ENCODE measurements at places on chromosomes 13 and 19.
A peak's percentile ranks its signal among the peaks of the same experiment; 100 is the strongest.

DNA sequence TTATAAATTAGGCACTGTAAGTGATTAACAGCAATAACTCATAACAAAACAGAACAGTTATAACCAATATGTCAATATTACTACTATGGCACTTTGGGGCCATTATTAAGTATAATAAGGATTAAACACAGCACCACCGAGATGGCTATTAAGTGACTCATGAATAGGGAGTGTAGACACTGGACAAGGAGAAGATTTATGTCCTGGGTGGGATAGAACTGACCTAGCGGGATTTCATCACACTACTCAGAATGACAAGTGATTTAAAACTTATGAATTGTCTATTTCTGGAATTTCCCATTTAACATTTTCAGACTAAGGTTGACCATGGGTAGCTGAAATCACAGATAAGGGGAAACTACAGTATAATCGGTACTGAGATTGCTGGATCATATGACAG lies 79.0 kb upstream of the SLC7A1 start:
- DNase-seq = no peak

- no peak for DNase-seq
Measured at GRCh38 chr19:18742838-18743783, 48.0 kb downstream of the COMP start.

DNA sequence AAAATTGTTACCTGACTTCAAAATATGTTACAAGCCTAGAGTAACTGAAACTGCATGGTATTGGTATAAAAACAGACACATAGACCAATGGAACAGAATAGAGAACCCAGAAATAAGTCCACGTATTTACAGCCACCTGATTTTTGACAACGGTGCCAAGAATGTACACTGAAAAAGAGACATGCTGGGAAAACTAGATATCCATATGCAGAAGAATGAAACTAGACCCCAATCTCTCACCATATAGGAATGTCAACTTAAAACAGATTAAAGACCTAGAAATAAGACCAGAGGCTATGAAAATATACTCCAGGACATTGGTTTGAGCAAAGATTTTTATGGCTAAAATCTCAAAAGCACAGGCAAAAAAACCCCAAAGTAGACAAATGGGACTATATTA lies 76.5 kb downstream of the LATS2 start:
- DNase-seq = no peak

- peak; percentile 96 for DNase-seq
Measured at GRCh38 chr19:11346104-11346940, at the start of the genes CCDC159 and TMEM205. CCDC159 (plus strand) TSS chr19:11346519; CDS start chr19:11346607, 88 bp downstream. TMEM205 (minus strand) TSS chr19:11346268; CDS start chr19:11345619, 649 bp downstream.

- DNase-seq = no peak
Measured at GRCh38 chr13:35992964-35993363, 138.2 kb downstream of the DCLK1 start.

DNA sequence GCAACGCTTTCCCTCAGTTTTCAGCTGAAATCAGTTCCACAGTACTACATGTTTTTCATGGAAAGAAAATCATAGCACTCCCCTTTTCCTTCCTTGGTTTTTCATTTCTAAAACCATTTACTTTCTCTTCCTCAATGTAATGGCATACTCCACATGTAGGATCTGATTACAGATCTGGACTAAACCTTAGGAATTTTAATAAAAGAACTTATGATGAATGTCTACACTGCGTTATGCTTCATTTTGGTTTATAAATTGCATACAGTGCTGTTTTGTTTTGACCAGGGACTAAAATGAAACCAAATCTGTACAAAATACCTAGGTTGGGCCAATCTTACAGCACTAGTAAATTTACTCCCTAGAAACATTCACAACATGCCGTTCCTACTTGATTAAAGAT lies 589.9 kb downstream of the TBC1D4 start:
- no peak for DNase-seq

GRCh38 chr13:48567515-48568369 lies 34.9 kb upstream of the RCBTB2 start:
- no peak for DNase-seq

GRCh38 chr19:34254698-34255432 lies 511 bp downstream of the GARRE1 start:
- no peak for DNase-seq

DNA sequence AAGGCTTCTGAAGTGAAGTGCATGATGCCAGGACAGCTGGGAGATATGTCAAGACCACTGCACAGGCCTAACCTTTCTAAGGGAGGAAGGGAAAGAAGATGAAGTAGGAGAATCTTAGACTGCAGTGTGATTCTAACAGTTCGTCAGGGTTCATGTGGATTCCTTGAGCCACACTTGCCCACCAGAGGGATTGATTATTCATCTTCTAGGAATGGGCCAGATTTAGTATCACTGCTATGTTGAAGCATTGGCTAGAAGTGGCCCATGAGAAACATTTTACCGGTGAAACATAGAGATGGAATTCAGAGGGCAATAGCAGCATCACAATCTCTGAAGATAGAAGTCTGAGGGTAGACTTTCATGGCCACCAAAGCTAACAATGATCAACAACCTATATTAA lies 550.8 kb upstream of the SLITRK1 start:
- no peak for DNase-seq

- no peak for DNase-seq
Measured at GRCh38 chr13:31846961-31847752, 107.8 kb downstream of the RXFP2 start.

GRCh38 chr13:23817830-23818229 lies 71.4 kb downstream of the MIPEP start:
- no peak for DNase-seq

DNA sequence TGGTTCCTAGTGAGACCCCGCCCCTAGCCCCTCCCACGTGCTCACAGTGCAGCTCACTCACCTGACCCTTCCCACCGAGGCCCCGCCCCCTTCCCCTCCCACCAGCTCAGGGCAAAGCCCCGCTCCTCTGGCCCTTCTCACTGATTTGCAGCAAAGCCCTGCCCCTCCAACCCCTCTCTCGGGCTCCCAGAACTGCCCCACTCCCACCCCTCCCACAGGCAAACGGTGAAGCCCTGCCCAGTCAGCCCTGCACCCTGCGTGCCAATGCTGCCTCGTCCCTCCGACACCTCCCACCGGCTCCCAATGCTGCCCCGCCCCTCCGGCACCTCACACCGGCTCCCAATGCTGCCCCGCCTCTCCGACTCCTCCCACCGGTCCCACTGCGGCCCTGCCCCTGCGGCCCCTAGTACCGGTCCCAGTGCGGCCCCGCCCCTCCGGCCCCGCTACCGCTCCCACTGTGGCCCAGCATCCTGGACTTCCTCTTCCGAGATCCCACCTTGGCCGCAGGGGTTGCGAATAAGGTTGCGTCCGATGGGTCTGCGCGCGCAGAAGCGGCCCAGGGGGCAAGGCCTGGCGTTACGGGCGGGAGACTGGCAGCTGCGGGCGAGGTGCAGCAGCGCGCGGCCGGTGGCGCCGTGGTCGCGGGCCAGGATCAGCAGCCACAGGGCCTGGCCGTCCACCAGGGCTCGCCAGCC lies 834 bp downstream of the FBXO27 start:
- peak; percentile 4 for DNase-seq

DNA sequence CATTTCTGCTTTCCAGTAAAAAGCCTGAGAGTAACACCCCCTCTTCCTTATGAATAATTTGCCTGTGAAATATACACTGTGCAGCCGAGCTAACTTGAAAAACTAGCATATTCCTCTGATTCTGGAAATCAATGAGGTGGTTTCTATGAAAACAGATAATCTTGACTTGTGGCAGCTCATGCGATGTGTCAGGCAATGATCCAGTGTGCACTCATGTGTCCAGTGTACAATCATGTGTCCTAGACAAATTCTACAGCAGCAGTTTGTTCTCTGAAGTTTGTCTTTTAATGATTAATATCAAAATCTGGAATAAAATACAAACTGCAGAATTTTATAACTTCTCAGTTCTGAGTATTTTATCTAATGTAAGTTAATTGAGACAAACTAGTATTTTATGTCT lies 2213.9 kb upstream of the PCDH20 start:
- DNase-seq = no peak

DNA sequence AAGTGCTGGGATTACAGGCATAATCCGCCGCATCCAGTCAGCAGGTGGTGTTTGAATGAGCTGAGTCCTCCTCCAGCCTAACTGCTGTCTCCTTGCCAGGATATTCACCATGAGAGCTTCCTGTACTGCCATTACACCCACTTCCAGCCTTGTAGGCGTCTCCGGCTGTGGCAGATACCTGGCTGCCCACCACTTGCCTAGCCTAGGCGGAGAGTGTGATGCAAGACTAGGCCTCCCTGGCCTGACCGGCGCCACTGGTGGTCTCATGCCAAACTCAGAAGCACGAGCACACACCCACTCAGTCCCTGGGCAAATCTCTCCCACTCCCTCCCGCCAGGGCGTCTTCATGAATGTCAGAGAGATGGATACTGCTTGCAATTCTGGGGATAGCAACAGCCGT lies 16.6 kb downstream of the IL12RB1 start:
- DNase-seq = no peak

DNA sequence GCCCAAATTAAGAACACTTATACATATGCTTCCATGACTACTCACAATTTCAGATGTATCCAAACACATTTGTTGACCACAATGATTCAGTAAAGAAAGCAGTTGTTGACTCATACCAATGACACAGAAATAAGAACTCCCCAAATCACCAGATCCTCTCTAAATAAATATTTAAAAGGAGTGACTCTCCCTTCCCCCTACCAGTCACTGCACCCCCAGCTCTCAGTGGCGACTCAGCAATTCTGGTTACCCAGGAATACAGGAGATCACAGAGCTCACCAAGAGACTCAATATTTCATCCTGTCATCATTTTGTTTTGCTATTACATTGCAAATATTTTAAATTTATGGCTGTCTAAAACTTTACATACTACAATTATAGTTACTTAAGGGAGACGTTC lies 131.5 kb downstream of the RGCC start:
- no peak for DNase-seq

GRCh38 chr19:10142701-10143375 lies 23.1 kb upstream of the EIF3G start:
- DNase-seq = no peak

DNA sequence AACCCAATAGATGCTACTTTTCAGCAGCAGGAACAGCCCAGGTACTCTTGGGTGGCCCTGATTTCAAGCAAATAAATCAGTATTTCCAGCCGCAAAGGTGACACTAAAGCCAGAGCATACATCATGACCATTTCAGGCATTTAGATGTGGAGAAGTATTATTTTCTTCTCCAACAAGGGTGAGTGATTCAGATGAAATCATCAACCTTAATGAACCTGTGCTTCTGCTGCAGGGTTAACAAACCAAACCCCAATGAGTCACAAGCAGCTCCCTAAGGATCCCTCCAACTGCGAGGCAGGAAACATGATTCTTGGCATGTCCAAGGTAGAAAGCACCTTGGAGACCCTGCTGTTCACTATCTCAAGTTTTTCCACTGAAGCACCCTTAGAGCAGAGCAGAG lies 32.7 kb downstream of the MBNL2 start:
- no peak for DNase-seq

- no peak for DNase-seq
Measured at GRCh38 chr13:27044837-27045570, 126.6 kb downstream of the USP12 start.

DNA sequence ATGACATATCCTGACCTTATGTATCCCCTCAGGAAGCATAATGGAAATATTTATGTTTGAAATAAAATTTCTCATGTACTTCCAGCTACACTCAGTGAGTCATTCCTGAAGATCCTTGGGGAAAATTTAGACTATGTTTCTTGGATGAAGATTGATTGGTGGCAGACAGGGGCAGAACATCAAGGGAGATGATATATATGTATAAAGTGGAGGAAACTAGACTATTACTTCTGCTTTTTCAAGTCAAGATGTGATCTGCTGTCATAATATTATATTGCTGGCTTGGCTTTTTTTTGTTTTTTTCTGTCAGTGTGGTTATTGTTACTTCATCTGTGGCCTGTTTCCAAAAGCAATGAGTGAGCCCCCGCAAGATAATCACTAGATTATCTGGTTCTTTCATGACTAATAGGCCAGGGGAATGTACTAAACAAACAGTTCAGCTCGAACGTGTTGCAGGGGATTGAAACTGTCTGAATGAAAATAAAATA lies 87.2 kb upstream of the TNFSF11 start:
- DNase-seq = no peak

GRCh38 chr19:3249408-3249807 lies 24.9 kb downstream of the CELF5 start:
- DNase-seq = no peak

GRCh38 chr13:36131931-36132297 lies 732 bp upstream of the DCLK1 start:
- no peak for DNase-seq

DNA sequence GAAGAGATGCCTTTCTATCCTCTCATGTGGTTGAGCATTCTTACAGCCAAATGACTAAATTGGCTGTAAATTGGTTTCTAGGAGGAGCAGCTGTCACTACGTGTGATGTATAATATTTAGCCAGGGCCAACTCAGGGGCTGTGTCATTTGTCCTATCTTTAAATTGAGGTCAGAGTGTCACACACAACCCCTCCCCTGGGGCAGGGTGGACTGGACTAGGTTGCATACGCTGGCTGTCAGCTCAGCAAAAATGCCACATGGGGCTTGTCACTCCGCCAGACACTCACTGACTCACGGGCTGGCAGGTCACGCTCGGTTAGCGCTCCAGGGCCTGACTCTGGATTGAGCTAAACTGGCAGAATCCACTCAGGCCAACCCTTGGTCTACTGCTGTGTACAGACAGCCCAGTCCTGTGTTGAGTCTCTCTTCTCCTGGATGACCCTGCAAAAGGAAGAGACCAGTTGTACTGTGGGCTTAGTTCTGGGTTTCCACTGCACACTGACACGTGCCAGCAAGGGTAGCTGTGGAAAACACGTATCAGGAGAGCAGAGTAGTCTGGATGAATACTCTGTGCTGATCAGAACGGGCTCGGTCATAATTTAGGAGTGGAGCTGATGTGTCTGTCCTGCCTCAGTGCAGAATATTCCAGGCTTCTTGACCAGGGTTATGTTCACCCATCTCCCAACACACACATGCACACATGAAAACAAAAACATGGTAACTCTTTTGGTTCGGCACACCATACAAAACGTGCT lies 29.1 kb downstream of the SHISA2 start:
- DNase-seq = no peak

GRCh38 chr13:76331943-76332712 lies 554.1 kb downstream of the KCTD12 start:
- DNase-seq = no peak

DNA sequence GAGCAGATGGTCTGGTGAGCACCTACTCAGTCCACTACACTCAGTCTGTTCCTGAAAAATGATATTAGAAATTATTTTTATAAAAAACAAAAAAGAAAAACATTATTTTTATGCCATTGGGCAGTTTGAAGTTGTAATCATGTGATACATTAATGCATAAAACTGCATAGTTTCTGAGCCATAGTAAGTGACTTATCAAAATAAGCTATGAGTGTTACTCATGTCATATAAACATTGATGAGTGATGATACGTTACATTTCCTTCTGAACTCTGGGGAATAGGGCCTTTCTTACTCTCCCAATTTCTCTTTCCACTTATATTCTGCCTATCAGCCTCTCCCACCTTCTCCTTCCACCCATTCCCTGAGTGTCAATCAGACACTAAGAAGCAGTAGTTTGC lies 8.9 kb downstream of the ZNF805 start:
- no peak for DNase-seq

- no peak for DNase-seq
Measured at GRCh38 chr13:49567491-49567890, 17.9 kb downstream of the RCBTB1 start.

Measured in NCI-H1436 treated with DMSO at 0.1 percent for 48 hours (cell line).